Ammon's horn (tissue), 1 donor: ENCODE measurements at places on chromosomes 16 and 17.

DNA sequence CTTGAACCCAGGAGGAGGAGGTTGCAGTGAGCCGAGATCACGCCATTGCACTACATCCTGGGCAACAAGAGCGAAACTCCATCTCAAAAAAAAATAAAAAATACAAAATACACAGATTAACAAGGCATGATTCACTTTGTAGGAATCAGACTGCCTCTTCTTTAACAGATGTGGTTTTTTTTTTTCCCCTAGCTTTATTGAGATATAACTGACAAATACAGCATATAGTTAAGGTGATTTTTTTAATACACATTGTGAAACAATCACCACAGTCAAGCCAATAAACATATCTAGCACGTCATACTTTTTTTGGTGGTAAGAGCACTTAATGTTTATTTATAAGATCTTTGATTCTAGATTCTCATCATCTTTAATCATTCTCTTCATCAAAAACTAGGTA lies 87.8 kb downstream of the SPAG9 start:
- DNase-seq: no peak

- no peak for DNase-seq
These were observed 50.3 kb downstream of the KSR1 start for GRCh38 chr17:27506348-27507218.

DNA sequence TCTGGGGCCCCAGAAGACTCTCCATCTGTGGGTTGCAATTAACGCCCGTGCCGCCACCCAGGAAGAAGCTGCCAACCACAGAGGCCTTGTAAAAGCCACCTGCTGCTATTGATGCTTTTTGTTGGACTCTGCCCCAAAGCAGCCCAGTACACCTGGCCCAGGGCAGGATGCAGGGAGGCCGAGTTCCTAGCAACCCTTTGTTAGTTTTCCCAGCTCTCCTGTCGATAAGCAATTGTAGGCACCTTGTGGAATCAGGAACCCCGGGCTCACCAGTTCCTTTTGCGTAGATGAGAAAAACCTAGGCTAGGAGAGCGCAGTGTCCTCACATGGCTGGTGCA lies 103.3 kb downstream of the ABCC6 start:
- no peak for DNase-seq

- peak; percentile 40 for DNase-seq
These were observed 394 bp upstream of the CPD start for GRCh38 chr17:30378241-30378824.

GRCh38 chr16:57023541-57024249 lies 34.3 kb downstream of the NLRC5 start:
- no peak for DNase-seq

DNA sequence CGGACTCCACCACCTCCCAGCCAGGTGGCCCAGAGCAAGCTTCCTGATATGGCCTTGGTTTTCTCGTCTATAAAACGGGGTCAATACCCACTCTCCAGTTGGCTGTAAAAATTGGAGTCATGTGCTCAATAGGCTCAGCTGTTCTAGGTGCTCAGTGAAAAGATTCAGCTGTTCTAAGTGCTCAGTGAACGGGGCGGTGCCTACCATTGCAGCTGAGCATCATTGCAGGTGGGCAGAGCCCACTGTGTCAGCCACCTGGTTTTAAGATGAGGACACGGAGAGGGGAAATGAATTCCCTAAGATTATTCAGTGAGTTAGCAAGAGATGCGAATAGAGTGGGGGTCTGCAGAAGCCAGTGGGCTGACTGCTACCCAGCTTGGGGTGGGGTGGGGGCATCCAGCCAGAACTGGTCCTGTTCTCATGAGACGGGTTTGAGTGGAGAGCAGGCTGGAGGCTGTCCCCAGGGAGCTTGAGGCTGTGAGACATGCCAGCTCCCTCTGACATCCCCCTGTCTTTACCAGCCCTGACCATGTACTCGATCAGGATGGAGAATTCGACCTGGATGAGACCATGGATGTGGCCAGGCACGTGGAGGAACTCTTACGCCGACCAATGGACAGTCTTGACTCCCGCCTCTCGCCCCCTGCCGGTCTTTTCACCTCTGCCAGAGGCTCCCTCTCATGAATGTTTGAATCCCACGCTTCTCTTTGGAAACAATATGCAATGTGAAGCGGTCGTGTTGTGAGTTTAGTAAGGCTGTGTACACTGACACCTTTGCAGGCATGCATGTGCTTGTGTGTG lies 21.9 kb downstream of the STAT5A start:
- DNase-seq: no peak

DNA sequence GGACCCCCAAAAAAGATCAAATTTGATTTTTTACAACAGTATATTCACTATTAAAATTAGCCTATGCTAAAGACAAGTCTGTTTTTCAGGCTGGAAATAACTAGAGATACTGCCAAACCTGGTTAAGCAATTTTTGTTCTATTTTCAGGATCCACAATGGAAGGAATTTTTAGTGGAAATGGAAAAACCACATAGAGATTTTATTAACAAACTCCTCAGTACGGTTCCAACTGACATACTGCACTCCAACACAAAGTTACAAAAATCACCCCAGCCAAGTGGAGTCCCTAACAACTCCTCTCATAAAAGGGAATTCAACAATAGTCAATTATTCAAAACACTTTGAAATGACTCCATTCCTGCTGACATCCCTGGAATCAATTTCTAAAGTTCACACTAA lies 101.6 kb upstream of the TOB1 start:
- DNase-seq: no peak
